ENCODE measurements at places on chromosomes 6 and 20.

GRCh38 chr20:63545814-63546213, 1.7 kb downstream of the SRMS start:
- DNase-seq = no peak

GRCh38 chr6:71385111-71385822, 96.7 kb downstream of the OGFRL1 start:
- no peak for DNase-seq

- DNase-seq = no peak
Observed at GRCh38 chr6:2224847-2225382, 20.5 kb downstream of the GMDS start.

DNA sequence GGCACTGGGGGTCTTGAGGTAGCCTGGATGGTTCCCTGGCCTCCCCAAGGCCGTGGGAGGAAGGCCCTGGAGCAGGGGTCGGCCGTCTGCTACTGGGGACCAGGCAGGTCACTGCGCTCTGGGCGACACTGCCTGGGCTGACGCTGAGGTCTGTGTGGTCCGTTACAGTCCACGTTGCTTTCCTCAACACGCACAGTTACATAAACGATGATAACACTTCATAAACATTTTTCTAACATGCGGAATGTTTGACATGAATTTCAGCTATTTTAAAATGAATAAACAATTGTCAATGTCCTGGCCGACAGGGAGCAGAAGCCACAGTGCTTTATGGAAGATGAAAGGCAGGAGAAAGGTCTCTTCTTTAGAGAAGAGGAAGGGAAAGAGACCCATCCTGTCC, 10.2 kb upstream of the RBBP8NL start:
- DNase-seq = no peak

GRCh38 chr20:63642527-63643247, 10.5 kb downstream of the STMN3 start:
- no peak for DNase-seq

DNA sequence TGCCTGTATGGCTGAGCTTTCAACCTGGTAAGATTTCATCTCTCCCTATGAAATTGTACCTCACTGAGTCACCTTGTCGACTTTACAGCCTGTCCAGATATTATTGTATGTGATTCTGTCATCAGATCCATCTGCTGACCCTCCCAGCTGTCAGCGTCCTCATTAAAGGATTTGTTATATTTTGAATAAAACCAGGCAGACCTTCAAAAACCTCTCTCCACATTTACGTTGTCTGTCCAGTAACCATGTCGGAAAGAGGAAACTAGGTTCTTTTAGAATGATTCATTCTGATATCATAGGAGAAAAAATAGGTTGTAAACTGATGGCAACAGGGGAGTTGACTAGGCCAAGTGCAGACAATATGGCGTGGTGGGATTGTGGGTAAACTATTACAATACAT, 38.5 kb downstream of the TSPYL4 start:
- DNase-seq = no peak

GRCh38 chr6:40410821-40411220, 176.3 kb downstream of the LRFN2 start:
- no peak for DNase-seq

DNA sequence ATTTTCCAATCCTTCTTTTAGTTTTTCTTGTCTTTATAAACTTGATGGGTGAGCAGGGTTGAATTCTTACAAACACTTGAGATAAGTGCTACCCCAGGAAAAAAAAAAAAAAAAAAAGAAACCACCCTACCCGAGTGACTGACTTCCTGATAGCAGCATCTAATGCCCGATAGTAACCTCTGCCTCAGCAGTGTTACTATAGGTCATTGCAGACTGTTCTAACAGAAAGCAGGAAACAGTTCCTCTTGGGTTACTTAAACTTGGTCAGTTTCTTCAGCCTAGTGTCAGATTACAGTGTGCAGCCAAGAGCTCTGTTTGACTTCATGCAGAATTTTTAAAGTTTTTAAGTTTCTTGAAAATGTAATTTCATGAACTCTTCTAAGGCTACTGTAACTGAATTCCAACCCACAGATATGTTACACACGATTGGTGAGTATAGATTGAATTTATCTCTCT, 2.1 kb downstream of the MYLIP start:
- no peak for DNase-seq

DNA sequence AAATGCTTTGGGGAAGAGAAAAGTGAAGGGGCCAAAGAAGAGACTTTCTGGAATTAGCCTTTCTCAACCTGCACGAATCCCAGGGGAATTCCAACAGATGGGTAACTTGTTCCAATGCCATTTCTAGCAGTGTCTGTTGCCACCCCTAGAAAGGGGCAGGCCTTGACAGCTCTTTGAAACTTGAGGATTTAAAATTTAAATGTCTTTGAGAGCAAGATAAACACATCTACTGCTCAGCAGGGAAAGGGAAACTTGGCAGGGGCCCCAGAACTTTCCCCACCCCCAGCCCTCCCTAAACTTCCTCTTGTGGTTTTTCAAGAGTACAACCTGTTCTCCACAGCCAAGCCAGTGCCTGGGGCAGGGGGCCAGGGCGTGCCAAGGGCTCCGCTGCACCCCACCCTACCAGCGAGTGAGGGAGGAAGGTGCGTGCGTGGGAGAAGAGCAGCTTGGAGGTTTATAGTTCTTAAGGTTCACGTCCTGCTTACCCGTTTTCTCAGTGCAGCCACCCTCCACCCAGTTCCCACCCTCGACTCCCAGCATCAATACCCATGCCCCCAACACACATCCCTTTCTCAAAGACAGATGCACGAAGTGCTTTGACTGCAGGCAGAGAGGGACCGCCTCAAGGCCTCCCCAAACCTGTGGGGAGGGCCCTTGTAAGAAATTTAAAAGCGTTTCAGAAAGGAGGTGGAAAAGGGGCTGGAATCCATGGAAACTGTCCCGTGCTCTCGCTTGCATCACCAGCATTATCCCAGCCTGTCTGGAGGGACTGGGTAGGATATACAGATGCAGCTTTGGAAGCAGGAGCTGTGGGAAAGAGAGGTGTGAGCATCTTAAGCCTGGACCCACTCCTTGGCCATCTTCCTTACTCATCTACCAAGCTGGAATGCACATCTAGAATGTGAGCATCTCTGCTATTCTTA, 4.5 kb upstream of the TAF8 start:
- DNase-seq = no peak

- no peak for DNase-seq
Observed at GRCh38 chr20:16828666-16829305, 80.6 kb downstream of the OTOR start.

Data from cortex of kidney (tissue), 1 donor.